COR-L47 (cell line): ENCODE measurements at places on chromosomes 1 and 21.

DNA sequence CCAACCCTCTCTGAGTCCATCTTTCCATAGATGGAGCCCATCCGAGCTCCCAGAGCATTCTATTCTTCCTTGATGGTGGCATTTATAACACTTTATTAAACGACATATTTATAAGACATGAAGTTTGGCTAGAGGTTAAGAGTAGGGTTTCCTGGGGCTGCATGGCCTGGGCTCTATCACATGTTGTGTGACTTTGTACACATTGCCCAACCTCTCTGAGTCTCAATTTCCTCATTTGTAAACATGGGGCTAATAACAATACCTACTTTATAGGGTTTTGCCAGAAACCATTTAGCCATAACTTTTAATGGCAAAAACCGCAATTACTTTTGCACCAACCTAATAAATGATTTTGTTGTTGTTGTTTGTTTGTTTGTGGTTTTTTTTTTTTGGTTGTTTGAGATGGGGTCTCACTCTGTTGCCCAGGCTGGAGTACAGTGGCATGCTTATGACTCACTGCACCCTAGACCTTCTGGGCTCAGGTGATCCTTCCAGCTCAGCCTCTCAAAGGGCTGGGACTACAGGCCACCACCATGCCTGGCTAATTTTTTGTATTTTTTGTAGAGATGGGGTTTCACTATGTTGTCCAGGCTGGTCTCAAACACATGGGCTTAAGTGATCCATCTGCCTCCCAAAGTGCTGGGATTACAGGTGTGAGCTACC is 13.9 kb upstream of the ASAP3 start:
- no peak for DNase-seq

DNA sequence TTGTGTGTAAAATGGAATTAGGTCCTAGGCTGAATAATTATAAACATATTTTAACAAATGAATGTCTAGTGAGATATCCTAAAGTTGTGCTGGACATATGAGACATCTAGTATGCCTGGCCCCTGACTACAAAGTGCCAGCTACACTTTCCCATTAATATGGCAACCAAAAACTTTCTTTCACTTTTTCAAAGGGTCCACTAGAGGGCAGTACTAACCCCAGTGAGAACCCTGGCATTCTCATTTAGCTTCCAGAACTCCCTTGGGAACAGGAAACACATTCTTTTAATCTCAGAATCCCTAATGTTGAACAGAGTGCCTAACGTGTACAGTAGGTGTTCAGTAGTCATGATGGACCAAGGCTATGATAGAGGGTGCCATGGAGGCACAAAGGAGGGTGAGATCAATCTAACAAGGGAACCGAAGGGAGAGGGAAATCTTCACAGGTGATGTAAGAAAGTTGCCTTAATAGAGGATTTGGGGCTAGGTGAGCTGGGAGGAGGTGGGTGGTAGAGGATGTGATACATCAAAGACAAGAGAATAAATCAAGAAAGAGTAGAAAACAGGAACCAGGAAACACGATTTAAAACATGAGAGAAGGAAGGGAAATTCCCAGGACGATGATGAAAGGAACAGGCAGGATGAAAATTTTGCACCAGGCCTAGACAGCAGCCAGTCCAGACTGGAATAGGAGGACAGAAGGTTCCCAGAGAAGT is 41.6 kb downstream of the NSL1 start:
- DNase-seq: peak; percentile 29

GRCh38 chr1:228337711-228338520 is 68.7 kb downstream of the TRIM11 start:
- no peak for DNase-seq

DNA sequence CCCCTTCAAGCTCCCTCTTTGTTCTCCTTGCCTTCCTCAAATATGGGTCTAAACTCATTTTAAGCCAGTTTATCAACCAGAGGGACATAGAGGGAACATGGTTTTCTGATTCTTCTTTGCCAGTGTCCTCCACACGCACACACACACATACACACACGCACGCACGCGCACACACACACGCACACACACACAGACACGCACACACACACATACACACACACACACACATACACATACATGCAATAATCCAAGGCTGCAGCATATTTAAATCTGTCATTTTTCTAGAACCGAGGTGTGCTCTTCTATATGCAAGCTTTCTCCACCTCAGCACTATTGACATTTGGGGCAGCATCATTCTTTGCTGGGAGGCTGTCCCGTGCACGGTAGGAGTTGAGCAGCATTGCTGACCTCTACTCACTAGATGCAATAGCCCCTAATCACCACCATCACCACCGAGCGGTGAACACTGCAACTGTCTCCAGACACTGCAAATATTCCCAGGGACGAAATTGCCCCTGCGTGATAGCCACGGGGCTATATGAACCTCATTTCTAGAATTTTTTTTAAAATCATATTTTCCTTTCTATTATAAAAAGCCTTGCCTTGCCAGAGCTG is 8.0 kb downstream of the TNFRSF9 start:
- no peak for DNase-seq

GRCh38 chr1:161307230-161307768 is 2.5 kb downstream of the MPZ start:
- no peak for DNase-seq

DNA sequence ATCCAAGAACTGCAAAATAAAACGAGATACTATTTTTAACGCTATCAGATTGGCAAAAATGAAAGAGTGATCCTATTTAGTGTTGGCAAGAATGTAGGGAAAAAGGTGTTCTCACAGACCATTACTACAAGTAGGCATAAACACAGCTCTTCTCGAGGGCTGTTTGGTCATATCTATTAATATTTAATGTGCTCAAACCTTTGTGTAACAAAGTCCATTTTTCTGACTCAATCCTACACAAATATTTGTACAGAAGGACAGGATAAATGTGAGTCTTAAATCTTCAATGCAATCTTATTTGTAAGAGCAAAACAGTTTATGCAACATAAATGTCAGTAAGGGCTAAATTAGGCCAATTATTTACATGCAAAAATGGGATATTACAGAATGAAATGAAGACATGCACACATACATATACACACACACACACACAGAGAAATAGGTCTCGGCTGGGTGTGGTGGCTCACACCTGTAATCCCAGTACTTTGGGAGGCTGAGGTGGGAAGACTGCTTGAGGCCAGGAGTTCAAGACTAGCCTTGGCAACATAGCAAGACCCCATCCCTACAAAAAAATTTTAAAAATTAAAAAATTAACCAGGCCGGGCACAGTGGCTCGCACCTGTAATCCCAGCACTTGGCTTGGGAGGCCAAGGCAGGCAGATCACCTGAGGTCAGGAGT is 17.7 kb downstream of the DHCR24 start:
- DNase-seq: no peak

- no peak for DNase-seq
Observed at GRCh38 chr1:224724566-224724965, 108.4 kb downstream of the CNIH3 start.

- no peak for DNase-seq
Observed at GRCh38 chr1:4214826-4215225, 314.8 kb upstream of the C1orf174 start.

DNA sequence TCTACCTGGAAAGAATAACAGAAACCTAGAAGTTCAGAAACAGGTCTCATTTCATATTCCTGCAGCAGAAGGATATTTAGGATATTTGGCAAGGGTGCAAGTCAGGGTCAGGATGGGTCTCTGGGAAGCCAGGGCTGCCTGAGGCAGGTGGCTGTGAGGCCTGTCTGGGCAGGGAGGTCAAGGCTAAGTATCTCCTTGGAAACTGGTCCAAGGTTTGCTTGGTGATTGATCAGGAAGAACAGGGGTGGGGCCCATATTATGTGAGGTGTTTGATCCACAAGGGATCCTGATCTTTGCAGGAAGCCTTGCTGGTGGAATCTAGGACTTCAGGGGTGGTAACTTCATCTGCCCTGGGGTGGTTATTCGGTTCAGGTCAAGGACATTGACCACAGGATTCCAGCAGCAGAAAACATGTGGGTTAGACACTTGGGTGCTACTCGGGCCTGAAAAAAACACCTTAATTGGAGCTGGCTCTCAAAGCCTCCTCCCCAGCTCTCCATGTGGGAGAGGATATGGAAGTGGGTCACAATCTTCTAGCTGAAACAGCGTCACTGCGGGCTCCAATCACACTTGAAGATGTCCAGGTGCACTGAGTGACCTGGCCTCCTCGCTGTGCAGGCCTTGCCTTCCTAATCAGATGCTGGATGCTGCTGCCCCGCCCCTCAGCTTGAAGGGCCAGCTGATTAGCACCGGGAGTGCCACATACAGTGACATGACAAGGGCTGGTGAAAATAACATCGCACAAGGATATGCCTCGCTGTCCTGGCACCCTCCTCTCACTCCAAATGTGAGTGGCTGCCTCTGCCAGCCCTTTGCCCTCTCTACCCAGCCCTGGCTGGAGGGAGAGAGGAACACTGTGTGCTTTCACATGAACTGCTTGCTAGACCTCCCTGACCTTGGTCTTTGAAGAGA is 8.7 kb downstream of the CTNNBIP1 start:
- DNase-seq: no peak

GRCh38 chr1:226497991-226498639 is 50.4 kb upstream of the STUM start:
- no peak for DNase-seq

GRCh38 chr1:923991-924655 is 400 bp downstream of the SAMD11 start:
- no peak for DNase-seq

DNA sequence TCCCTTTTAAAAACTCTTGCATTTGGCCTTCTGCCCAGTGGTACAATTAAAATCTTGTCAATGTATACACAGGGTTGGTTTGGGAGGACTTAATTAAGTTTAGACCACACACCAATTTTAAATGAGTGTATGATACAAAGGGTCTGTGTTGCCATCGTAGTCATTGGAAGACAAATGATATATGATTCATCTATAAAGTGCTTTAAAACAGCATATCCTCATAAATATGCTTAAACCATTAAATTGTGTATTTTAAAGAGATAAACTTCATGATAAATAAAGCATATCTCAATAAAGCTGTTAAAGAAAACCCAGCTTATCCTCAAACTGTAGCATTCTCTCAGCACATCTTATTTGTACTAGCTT is 69.5 kb downstream of the LUZP1 start:
- DNase-seq: peak; percentile 65

GRCh38 chr21:37206496-37206895 is 60.6 kb downstream of the VPS26C start:
- no peak for DNase-seq

- DNase-seq: peak; percentile 67
Observed at GRCh38 chr1:54347955-54348699, 58.1 kb downstream of the SSBP3 start.

GRCh38 chr1:40478276-40478675 is 1.2 kb downstream of the ZFP69 start:
- DNase-seq: no peak

DNA sequence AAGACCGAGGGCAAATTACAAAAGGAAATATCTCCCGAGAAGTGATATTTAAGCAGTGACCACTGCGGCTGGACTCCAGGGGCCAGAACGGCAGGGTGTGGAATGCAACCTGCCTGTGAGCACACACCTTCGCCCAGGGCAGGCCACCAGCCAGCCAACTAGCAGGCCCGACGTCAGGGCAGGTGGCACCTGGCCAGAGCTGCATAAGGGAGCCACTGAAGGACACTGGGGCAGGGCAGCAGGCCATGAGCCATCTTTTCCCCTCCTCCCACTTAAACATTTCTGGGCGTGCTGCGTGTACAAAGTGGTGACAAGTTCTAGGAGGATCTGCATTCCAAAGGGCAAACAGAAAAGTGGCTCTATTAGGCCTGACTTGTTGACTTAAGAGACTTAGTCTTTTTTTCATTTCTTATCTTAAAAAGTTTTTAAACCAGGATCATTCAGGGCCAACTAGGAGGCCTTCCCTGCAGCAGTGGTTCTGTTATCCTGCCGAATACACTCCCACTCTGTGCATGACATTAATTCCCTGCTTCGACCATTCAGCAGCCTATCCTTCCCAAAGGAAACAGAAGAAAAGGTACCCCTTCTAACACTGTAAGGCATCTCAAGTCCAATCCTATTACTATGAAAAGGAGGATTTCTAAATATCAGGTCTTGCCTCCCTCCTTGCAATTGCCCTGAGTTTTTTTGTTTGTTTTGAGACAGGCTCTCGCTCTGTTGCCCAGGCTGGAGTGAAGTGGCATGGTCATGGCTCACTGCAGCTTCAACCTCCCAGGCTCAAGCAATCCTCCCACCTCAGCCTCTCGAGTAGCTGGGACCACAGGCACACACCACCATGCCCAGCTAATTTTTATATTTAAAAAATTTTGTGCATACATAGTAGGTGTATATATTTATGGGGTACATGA is 96.3 kb downstream of the BCAR3 start:
- DNase-seq: no peak

GRCh38 chr1:16143566-16144324 is 12.1 kb downstream of the EPHA2 start:
- DNase-seq: peak; percentile 19

DNA sequence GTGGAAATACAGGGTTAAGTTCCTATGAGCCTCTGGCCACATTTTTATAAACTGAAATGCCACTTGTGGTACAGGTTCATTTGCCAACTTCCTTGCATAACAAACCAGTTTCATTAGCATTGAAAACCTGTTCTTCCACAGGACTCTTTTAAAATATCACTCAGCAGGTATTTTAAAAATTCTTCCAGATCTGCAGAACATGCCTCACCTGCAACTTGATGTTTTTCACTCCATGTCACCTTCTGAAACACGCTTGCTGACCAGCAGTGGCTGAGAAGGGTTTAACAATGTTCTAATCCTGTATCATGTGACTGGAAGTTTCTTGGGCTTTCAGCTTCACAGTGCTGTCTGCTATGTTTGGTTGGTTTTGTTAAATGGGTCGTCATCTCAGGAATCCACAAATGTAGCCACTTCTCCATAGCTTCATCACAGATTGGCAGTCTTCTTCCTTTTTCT is 17.6 kb upstream of the CBR3 start:
- no peak for DNase-seq

- no peak for DNase-seq
Observed at GRCh38 chr1:226697151-226697928, 41.7 kb downstream of the ITPKB start.
